GM04504 (cell line): ENCODE measurements at places on chromosomes 2 and 18.

DNA sequence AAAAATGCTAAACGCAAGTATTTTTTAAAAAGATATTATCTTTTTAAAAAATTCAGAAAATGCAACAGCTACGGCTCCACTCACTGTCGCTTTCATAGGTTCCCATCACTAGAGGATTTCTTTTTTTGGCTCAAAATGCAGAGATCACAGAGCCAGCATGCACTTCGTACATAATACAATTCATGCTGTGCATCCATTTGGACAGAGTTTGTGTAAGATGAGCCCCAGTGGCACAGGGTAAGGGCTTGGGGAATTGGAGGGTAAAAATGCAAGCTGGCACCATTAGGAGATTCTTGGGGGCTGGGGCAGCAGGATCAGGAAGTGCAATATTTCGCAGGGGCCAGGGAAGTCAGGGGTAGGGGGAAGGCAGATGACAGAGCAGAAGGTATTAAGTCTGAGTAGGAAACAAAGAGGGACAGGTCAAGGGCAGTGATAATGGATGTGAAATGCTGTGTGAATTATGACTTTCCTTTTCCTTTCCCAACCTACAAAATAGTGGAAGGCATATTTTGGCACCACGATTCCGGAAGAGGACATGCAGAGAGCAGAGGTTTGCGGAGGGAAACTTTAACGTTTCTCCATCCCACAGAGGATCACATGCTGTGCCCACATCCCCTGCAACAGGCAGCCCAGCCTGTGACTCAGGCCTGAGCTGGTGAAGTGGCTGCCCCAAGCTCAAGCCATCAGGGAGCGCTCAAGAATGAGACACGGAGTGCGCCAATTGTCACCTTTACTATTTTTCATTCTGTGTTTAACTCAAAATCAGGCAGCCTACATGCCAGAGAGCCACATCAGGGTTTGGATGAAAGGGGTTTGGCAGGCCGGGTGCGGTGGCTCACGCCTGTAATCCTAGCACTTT lies 4.7 kb downstream of the CAPG start:
- no peak for DNase-seq

GRCh38 chr2:171327043-171327496 lies 106.7 kb downstream of the METTL8 start:
- DNase-seq, result no peak

GRCh38 chr2:216113572-216113971 lies 4.4 kb downstream of the XRCC5 start:
- no peak for DNase-seq

DNA sequence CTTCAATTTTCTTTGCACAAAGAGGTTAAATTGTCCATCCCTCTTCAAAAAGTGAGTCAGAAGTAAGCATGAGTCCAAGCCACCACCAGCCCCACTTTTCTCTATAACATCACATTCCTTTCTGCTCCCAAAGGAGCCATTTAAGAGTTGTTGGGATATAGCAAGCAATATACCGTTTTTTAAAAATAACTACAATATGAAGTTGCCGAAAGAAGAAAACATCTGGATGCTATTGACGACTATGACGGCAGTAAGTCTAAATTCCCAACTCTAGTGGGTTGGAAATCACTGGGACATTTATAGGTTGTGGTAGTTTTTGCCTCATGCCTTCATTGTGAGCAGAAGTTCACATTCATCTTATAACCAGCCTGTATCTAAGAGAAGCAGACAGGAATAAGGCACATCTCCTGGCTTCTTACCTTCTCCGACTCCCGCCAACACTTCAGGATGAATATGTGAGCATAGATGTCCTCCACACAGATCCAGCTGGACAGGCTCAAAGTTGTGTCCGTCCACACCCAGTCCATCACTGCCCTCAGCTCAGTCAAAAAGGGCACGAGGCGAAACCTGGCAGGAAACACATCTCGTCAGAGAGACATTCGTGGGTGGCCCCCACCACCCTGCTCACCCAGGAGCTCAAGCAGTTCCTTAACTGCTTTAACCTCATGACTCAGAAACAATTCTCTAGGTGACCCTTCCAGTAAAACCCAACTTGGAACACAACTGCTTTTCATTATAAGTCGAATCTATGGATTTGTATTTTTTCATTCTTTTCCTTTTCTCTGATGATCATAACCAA lies 163.6 kb downstream of the NAPG start:
- DNase-seq, result peak; percentile 76

DNA sequence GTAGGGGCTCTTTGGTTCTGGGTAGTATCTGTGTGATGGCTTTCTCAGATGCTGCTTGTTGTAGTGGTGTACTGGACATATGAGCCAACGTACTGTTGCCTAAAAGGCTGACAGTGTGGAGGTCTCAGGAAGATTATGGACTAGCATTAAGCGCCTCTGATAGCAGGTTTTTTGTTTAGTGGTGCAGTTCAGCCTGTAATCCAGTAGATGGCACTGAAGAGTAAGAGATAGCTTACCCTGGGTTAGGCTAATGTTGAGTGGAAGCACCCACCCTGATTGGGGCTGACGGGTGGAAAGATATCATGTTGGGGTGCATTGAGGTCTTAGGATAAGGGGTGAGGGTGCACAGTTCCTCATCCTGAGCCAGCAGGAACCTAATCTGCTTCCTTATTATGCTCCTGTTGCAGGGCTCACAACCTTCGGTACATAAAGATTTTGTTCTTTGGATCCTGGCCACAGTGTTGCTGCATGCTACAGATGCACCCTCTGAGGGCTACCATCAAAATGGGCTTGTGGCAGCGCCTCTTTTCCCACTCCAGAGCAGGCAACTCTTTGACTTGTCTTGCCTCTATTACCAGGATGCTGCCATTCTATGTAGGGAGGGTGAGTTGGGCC lies 79.6 kb downstream of the MSTN start:
- DNase-seq, result no peak

DNA sequence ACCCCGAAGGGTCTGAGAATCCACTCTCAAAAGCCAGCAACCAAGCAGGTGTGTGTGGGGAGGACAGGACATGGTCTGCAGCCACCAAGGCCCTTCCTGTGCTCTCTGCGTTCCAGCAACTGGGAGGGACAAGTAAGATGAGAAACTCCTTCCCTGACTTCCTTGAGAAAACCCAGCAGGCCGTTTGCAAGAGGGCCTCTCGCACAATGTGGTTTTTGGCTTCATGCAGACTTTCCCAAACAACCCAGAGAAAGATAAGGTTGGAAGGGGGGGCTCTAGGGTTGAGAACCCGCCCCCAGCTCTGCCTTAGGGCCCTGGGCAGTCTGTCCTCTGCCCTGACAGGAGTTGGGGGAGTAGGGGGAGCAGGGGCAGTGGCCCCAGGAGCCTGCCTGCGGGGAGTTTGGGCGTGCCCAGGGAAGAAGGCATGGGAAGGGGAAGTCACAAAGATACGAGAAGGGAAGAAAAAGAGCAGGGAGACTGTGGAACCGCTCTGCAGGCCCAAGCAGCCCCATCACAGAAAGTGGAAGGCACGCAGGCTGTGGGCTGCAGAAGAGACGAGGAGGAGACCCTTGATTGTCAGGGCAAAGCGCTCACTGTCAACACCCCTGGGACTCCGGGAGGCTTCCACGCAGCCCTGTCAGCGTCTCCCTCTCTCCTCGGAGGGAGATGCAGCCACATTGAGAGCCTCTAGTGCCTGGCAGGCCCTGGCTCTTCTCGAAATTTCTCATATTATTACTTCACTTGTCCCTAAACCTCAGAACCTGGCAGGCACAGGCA lies 99.8 kb downstream of the SMAD7 start:
- no peak for DNase-seq

GRCh38 chr18:26405190-26405801 lies 143.1 kb downstream of the KCTD1 start:
- DNase-seq, result no peak

- no peak for DNase-seq
These were observed 617.3 kb upstream of the ID2 start for GRCh38 chr2:8064603-8065002.

- DNase-seq, result no peak
These were observed 106.9 kb upstream of the SP3 start for GRCh38 chr2:174072069-174072468.

GRCh38 chr18:61199171-61199848 lies 133.9 kb upstream of the CDH20 start:
- DNase-seq, result no peak

DNA sequence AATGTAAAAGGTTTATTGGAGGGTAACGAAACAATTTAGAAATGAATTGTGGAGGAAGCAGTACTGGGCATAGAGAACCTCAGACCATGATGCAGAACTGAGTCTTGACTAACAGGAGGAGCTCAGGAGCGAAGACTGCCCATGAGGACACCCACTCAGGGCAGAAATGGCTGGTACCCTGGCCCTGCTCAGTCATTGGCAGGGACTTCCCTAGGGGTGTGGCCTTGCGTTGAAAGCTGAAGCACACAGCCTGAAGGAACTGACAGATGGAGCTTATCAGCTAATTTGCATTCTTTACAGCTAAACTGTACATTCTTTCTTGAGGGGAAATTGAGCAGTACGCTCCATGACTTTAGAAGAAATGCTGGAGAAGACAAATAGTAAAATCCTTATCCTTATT lies 57.1 kb downstream of the PDK1 start:
- DNase-seq, result no peak

DNA sequence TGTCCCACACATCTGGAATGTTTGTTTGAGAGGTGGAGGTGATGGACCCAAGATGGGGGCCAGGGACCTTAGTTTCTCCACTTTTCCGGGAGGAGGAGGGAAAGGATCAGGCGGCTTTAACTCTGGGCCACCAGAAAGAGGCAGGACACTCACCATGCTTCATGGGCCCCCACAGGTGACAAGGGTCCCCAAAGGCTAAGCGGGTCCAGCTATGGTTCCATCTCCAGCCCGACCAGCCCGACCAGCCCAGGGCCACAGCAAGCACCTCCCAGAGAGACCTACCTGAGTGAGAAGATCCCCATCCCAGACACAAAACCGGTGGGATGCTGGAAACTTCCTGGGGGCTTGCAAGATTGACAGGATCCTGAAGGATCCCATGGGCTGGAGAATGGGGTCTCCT lies 712 bp downstream of the SLC11A1 start:
- no peak for DNase-seq

GRCh38 chr18:27762054-27762453 lies 414.9 kb downstream of the CDH2 start:
- no peak for DNase-seq

DNA sequence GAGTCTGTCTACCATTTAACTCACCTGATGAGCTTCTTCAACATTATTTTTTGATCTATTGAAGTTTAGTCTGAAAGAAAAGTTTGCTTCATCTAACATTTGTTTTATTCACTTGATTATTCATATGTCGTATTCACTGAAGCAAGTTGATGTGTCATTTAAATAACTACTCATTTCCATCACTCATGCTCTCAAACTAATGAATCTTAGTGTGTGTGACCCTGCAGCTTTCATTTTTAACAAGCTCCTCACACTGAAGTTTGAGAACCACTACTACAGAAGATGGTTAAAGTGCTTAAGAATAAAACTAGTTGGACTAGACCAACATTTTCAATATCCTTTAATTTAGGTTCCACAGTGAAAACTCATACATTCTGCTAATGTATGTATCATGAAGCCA lies 1.8 kb upstream of the ABI2 start:
- DNase-seq, result no peak

GRCh38 chr2:229520691-229521096 lies 193.7 kb downstream of the DNER start:
- DNase-seq, result no peak

DNA sequence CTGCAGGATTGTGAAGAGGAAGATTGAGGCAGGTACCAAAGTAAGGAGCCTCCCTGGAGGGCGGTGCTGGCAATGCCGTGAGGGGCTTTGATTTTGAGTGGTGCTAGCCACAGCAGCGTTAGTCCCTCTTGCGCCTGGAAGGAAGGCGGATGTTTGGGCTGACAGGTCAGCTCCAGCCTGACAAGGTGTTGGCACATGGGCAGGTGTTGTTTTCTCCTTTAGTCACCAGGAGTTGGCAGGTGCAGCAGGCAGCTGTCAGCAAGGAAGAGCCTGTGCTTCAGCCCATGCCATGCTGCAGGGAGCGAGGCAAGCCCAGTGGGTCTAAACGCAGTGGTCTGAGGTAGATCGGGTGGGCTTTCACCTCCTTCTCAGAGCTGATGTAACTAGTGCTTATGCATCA lies 8.5 kb downstream of the SEC11C start:
- no peak for DNase-seq
